ENCODE measurements at places on chromosomes 7 and 10. TPM values are rescaled to one million over a fixed set of nuclear protein-coding genes. Genes with fewer than 3 reads are reported as not detected.

CC2D2B gene
- not detected for total RNA-seq

PTPN20 gene
- total RNA-seq = 1.8 TPM

ZNRF2 gene
- 7.9 TPM for total RNA-seq

ABCB1 gene
- total RNA-seq = 20.4 TPM

SH2D4B gene
- total RNA-seq = not detected

ATOH7 gene
- total RNA-seq = 0.16 TPM

PODXL gene
- 88.0 TPM for total RNA-seq

AS3MT gene
- 4.7 TPM for total RNA-seq

CPA2 gene
- not detected for total RNA-seq

ABCB4 gene
- total RNA-seq = 2.9 TPM

ENTPD1 gene
- total RNA-seq = 0.16 TPM

KAZALD1 gene
- total RNA-seq = 0.49 TPM

CRPPA gene
- 0.65 TPM for total RNA-seq

NPTX2 gene
- total RNA-seq = 0.13 TPM

PALS2 gene
- 5.5 TPM for total RNA-seq

TMEM273 gene
- total RNA-seq = not detected

IDI2 gene
- total RNA-seq = not detected

IL15RA gene
- total RNA-seq = 5.6 TPM

SFRP4 gene
- 27.4 TPM for total RNA-seq

PAX4 gene
- total RNA-seq = not detected

NANOS1 gene
- 0.81 TPM for total RNA-seq

BET1 gene
- total RNA-seq = 16.6 TPM

SPDYE6 gene
- not detected for total RNA-seq

SLC26A5 gene
- not detected for total RNA-seq

DBF4 gene
- 10.9 TPM for total RNA-seq

ACHE gene
- 0.51 TPM for total RNA-seq

HMX2 gene
- total RNA-seq = not detected

KCNIP2 gene
- total RNA-seq = 0.51 TPM

MIOS gene
- 28.3 TPM for total RNA-seq

GRID2IP gene
- total RNA-seq = under 0.01 TPM

MSMB gene
- not detected for total RNA-seq

HDAC9 gene
- 10.3 TPM for total RNA-seq

GDF2 gene
- total RNA-seq = not detected

AGMO gene
- not detected for total RNA-seq

SPDYE1 gene
- total RNA-seq = not detected

Data from mesangial cell (primary cell).